RCC 7860 (cell line): ENCODE measurements at places on chromosomes 13 and 19.
A peak's percentile ranks its signal among the peaks of the same experiment; 100 is the strongest.

DNA sequence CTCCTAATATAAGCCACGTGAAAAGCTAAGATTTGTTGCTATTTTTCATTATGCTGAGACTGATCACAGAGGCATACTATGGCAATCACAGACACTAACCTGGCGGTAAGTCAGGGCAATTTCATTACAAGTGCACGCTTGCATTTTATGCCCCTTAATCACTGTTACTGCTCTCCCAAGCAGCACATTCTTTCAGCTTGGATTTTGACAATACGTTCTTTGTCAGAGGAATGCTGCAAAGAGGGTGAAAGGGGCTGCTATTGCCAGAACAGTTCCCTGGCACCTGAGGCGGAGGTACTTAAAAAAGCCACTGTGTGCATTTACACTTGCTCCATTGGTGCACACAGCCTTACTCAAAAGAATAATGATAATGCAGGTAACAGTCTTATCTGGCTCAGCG is 346.6 kb downstream of the RFC3 start:
- no peak for DNase-seq

- DNase-seq: no peak
These were observed 11.3 kb downstream of the FLT3 start for GRCh38 chr13:28089065-28089464.

GRCh38 chr13:109095126-109095525 is 465.7 kb downstream of the MYO16 start:
- DNase-seq: no peak

DNA sequence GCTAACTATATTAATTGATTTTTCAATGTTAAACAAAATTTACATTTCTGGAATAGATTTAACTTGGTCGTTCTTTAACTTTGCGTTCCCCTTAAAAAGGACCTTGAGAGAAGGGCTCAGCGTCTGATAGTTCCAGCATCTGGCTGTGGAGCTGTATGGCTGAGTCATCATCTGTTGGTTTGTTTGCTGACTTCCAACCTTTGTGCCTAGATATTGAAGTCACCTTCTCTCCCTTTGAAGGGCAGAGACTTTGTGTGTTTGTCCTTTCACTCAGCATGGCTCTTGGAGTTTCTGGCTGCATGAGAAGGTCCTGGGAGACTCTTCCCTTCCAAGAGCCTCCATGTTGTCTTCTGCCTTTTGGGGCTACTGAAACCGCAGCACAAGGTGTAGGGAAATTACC is 16.6 kb upstream of the IRS2 start:
- DNase-seq: no peak

DNA sequence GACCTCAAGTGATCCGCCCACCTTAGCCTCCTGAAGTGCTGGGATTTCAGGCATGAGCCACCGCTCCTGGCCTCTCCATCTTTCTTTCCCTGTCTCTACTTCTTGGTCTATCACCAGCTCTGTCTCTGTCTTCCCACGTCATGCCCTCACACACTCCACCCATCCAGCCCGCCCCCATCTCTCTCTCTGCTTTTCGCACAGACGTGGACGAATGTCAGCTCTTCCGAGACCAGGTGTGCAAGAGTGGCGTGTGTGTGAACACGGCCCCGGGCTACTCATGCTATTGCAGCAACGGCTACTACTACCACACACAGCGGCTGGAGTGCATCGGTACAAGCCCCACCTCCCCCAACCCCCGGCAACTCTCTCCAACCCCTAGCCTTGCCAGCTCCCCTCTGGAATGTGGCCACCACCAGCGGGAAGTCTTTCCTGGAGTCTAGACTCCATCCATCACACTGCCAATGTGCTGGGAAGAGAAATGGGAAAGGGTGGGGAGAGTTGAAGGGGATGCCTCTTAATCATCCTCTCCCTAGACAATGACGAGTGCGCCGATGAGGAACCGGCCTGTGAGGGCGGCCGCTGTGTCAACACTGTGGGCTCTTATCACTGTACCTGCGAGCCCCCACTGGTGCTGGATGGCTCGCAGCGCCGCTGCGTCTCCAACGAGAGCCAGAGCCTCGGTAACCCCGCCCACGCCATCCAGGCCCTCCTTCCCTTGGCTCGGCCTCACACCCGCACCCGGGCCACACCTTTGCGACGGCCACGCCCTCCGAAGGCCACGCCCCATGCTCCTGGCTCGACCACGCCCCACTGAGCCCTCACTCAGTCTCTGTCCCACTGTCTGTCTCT is 22.5 kb downstream of the LTBP4 start:
- peak; percentile 91 for DNase-seq
